ENCODE measurements at places on chromosomes 5 and 9.

GRCh38 chr9:89470224-89470839, 27.6 kb downstream of the SEMA4D start:
- DNase-seq: no peak

DNA sequence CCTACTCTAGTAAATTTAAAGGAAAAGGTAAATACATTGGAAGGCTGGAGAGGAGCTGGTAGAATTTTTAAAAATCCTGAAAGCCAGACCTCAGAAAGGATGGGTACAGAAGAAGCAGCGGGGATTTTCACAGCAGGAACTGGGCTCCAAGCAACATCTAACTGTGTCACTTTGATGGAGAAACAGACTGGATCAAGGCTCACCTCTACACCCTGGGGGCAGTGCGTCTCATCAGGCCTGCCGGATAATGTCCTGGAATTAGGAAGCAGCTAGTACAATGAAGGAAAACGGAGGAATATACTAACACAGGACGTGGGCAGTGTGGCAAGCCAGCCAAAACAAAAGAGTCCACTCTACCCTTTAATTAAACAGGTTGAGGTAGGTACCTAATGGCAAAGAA, 463.6 kb downstream of the TAF11L14 start:
- no peak for DNase-seq

- no peak for DNase-seq
Measured at GRCh38 chr9:119509291-119509905, 140.2 kb upstream of the BRINP1 start.

GRCh38 chr5:151647320-151647861, 39.3 kb downstream of the SPARC start:
- no peak for DNase-seq

GRCh38 chr5:148484651-148485050, 100.9 kb downstream of the FBXO38 start:
- DNase-seq: no peak

DNA sequence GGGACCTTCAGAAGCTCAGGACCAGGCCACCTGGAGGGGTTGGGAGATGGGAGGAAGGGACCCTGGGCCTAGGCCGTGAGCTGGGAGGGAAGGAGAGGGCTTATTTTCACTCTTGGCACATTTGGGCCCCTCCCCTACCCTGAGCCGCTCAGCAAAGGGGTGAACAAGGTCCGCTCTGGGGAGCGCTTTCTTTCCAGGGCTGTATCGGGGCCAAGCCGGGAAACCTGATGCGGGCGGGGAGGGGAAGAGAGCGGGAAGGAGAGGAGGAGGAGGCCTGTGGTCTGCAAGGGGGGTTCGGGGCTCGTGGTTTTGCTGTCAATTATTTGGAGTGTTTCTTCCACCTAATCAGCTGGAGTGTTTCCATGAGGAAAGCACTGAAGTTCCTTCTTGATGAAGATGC, 62.7 kb upstream of the RXRA start:
- DNase-seq: no peak

DNA sequence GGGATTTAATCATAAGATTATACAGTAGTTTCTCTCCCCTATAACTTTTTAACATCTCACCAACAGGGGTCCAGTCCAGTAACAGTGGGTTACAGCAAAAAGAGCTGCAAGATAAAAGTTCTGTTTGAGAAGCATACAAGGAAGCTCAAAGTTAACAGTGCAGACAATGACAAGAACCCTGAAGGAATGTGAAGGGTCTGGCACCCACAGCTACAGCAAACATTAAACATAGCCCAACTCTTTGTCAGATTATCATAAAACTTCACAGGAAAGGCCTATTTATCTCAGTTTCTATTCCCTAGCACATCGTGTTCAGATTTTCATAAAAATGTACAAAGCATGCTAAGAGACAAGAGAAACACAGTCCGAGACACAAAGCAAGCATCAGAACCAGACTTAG, 309.4 kb downstream of the DIRAS2 start:
- no peak for DNase-seq

GRCh38 chr5:77172713-77173328, 37.7 kb upstream of the PDE8B start:
- DNase-seq: no peak

DNA sequence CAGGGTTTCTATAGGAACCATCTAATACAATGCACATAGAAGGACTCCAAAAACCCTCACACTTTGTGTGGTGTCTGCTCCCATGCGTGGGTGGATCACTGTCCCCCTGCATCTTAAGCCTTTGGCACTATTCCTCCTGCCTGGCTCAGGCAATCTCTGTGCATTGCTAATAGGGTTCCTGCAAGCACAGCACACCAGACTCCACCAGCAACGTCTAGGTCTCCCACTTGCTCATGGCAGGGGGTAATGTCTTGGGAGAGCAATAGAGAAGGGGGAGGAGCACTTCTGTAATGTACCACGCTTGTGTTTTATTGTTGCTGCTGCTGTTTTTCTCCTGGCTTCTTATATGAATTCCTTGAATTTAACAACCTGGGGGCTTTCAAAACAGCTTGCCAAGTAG, 182.6 kb upstream of the GLRA1 start:
- no peak for DNase-seq

DNA sequence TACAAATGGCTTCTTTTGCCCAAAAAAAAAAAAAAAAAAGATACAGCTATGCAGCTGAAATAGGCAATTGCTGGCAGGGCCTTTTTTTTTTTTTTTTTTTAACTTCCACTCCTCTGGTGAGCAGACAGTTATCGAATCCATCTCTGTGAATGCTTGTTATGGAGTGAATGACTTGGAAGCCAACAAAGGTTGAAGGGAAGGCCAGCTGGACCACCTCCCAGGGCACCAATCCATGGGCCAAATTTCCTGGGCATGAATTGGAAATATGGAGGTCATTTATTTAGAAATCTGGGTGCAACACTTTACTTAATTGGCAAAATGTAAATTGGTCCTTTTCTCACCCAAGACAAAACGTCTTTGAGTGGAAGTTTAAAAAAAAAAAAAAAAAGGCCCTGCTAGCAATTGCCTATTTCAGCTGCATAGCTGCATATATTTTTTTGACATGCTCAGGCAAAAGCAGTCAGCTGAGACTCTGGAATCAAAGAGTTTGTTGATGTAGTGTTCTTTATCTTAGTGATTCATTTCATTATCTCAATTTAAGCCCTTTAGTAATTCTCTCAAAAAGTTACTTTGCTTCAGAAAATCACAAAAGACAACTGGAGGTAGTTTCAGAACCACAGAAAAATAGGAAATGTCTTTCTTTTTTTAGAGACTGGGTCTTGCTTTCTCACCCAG, 392.2 kb upstream of the KLF4 start:
- no peak for DNase-seq

GRCh38 chr9:125233678-125234077, 7.5 kb downstream of the HSPA5 start:
- DNase-seq: no peak

DNA sequence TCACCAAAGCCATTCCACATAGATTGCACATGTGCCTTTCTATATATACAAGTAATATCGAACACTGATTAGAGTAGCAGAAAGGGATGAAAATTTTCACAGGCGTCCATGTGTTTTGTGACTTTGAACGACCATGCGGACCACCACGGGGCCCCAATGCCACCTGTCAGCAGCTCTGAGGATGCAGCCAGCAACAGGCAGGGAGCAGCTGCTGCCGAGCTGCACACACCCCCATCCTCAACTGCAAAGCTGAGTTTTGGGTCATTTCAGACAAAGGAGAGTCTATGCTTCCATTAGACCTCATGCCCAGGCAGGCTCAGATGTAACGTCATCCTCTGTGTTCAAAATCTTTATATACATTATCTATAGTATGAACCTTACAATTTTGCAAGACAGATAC, 503.8 kb downstream of the IRX1 start:
- DNase-seq: no peak

DNA sequence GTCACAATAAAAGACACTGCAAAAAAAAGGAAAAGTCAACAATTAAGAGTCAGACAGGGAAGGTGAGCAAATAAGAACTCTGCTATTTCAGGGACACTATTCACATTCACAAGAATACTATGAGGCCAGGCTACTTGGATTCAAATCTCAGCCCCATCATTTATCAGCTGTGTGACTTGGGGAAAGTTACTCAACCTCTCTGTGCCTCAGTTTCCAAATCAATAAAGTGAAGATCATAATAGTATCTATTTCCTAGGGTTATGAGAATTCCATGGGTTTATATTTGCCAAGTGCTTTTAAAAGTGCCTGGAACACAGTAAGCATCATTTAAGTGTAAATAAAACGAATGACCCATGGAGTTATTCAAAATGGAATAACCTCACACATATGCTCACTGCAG, 56.4 kb downstream of the ALDH7A1 start:
- DNase-seq: no peak

DNA sequence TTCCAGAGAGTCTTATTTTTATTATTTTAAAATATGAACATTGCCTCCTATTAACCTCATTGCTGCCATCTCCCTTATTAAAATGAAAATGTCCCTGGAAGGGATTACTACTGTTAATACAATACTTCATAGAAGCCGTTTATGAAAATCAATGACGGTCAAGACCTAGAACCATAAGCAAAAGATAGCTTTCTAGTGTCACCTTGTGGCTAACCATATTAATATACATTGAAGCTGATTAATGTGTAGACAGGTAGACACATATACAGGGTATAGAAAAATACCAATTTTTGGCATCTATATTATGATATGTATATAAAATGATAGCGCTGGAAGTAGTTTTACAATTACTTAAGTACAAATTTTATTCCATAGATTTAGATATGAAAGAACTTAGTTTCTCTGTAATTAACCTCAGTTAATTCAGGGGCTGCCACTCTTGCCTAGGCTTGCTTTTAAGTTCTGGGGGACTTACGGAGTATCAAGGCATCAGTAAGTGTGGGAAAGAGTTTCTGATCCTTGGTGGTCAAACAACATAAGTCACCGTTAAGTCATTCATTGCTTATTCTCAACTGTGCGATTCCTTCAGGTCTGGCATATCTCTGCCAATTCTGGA, 2.5 kb upstream of the YTHDC2 start:
- no peak for DNase-seq

GRCh38 chr5:179868541-179868940, 9.9 kb upstream of the MRNIP start:
- DNase-seq: no peak

DNA sequence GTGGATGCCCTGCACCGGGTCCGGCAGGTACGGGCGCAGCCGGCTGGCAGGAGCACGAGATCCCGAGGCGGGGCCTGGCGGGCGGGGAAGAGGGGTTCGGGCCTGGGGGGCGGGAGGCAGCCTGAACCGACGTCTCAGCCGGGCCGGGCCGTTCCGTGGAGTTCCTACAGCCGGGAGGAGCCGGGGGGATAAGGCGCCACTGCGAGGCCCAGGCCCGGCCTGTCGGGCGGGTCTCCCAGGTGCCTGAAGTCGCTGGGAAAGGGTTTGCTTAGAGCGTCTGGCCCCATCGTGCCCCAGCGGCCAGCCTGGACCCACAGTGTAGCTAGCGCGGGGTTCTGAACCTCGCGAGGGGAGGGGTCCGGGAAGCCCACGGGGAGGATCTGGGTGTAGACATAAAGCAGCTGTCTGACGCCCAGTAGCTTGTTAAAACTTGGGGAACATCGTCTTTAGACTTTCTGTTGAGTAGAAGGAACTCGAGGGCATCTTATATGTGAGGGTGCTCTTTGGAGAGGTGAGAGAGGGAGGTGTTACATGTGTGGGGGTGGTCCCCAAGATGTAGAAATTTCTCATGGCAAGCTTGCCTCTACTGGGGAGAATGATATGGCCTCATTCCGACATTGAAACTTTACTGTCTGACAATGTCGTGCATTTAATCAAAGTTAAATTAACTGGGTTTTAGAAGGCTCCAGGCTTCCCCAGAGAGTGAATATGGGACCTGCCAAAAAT, 524 bp downstream of the FUBP3 start:
- DNase-seq: no peak

- no peak for DNase-seq
Measured at GRCh38 chr9:754150-754931, 87.2 kb upstream of the DMRT1 start.

GRCh38 chr5:179373961-179374505, 28.8 kb upstream of the ADAMTS2 start:
- no peak for DNase-seq

DNA sequence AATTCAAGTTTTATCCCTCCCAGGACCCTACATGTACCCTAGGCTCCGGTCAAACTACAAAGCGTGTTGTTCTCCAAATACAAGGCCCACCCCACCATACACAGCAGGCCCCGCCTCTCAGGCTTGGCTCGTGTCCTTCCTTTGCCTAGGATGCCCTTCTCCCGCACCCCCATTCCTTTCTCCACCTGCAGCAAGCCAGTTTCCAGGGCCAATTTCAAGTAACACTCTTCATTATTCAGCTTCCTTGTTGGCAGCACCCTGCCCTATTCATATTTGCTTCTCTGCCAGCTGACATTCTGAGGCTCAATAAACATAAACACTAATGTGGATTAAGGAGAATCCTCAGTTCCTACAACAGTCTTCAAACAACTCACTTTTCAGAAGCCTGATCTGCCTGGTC, 31.7 kb downstream of the EPB41L4B start:
- DNase-seq: no peak

DNA sequence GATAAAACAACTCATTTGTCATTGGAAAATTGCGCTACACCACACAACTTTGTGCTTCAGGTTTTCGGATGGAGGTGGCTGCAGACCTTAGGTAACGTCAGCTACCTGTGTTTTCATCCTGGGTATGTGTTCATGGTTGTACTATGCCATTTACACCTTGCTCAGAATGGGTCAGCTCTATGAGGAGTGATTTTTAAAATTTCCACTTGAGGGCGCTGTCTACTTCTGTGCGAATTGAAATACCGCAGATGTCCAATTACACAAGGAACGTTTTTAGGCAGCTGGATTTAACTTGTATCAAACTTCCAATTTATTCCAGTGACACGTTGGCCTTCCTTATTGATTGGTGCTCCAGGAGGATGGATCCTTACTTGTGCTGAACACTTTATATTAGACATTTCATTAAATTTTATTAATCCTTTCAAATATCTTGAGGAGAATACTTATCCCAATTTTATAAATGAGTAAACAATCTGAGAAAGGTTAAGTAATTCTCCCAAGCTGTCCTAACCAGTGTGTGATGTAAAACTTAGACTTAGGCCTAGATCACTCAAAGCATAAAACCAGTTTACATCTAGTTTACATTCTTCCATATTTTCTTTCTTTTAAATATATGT, 23.4 kb downstream of the DMRTA1 start:
- no peak for DNase-seq

DNA sequence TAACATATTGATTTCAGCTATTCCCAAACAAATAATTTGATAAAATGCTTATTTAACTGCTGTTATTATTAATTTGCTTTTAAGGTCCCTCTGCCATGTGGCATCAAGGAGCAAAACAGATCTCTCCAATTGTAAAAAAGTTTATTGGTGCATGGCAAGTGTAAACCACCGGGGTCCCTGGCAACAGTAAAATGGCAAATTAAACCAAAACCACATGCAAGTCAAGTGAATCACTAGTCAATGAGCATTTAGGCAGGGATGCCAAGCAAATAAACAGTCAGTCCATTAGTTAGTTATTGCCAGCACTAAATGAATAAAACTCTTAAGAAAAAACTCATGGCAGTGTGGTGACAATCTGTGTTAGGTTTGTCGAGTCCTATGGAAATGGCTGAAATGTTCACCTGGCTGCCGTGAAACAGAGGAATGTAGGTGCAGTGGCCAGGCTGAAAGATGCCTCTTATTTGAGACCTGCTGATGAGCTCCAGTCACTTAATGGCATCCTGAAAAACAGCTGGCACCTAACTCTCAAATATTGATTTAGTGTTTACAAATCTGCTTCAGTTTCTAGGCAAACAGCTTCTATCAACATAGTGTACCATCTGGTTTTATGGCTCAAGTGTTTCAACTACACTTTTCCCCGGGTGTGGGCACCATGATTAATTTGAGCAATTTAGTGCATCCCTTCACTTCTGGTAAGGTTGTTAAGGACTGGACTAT, 296.5 kb upstream of the ITGA1 start:
- DNase-seq: no peak

- no peak for DNase-seq
Measured at GRCh38 chr5:83077662-83078261, 415 bp downstream of the XRCC4 start.

Data from activated CD4-positive, alpha-beta T cell treated with anti-CD3 and anti-CD28 coated beads, Interleukin-2, amount 50 U/mL, for 24 hours (primary cell).